ENCODE measurements at places on chromosomes 4 and X. TPM values are rescaled to one million over a fixed set of nuclear protein-coding genes. Genes with fewer than 3 reads are reported as not detected.

DNA sequence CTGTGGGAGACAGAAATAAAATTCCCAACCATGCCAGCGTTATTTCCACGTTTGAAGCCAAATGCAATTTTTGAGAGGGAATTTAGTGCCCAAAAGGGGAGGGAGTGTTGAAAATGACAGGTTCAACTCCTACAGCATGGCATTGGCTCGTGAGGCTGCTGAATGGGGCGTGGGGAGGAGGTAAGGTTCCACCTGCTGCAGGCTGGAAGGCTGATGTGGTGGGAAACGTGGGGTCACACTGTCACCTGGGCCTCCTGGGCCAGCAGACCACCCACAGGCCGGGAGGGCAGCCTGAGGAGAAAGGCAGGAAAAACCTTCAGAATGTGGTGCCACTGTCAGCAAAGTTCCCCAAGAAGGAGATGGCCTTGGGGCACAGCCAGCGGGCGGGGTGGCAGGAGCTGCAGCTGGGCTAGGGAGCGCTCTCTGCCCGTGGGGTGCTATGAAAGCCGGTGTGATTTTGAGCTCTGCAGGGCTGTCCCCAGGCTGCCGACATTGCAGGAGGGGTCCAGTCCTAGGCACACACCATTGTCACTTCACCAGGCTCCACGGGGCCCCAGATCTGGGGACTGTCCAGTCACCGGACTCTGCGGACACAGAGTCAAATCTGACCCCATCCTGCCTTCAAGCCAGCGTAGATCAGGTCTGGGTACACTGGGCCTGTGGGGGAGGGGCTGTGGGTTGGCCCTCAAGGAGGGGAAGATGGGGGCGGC lies 19.6 kb downstream of the MSANTD1 start:
- DNase-seq = no peak

DNA sequence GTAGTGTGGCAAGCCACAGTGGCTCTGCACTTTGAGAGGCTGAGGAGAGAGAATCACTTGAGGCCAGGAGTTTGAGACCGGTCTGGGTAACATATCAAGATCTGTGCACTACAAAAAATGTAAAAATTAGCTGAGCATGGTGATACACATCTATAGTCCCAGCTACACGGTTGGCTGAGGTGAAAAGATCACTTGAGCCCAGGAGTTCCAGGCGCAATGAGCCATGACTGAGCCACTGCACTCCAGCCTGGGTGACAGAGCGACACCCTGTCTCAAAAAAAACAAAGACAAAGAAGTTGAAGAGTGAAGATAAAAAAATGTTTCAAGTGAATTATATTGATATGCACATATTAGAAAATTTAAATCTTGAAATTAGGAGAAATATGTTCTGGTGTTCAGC lies 46.3 kb downstream of the SULT1B1 start:
- no peak for DNase-seq

STK32B gene
- polyA plus RNA-seq = 9.2 TPM

FGG gene
- polyA plus RNA-seq = 0.93 TPM

RHOXF1 gene
- 1.0 TPM for polyA plus RNA-seq
